Activated CD4-positive, alpha-beta T cell treated with anti-CD3 and anti-CD28 coated beads, Interleukin-2, amount 10 ng/mL, durations not matched to agents 7 days and 5 days (primary cell): ENCODE measurements at places on chromosomes 16 and 17.

DNA sequence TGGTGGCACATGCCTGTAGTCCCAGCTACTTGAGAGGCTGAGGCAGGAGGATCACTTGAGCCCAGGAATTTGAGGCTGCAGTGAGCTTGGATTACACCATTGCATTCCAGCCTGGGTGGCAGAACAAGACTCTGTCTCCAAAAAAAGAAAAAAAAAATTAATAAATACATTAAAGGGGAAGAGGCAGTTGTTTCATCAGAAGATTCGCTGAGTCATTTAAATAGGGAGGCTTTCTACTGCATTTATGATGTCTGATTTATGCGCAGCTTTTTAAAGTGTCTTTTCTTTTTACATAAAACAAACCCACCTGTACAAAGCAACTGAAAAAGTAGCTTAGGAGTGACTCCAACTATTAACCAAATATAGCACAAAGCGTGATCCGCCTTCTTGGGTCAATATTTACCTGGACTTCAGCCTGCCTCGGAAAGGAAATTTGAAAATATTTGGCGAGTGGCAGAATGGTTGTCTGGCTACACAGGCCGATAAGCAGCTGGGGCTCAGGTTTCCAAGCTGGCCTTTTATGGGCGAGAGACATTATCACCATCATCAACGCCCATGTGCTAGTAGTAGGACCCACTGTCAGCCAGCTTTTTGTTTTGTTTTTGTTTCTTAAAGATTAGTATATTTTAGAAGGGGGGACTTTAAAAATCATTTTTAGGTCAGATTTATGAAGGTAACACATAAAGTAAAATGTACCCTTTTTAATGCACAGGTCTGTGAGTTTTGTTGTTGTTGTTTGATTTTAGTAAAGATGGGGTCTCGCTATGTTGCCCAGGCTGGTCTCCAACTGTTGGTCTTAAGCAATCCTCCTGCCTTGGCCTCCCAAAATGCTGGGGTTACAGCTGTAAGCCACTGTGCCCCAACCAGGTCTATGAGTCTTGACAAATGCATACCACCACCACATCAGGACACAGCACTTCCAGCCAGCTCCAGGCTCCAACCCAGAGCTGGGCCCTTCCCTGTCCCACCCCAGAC is 42.5 kb upstream of the RASD1 start:
- DNase-seq: no peak

- DNase-seq: no peak
Measured at GRCh38 chr17:41492351-41492750, 2.6 kb upstream of the KRT36 start.

GRCh38 chr17:45950888-45951287 is 48.2 kb upstream of the STH start:
- DNase-seq: no peak

GRCh38 chr16:21071741-21072140 is 78.9 kb downstream of the DNAH3 start:
- DNase-seq: no peak

DNA sequence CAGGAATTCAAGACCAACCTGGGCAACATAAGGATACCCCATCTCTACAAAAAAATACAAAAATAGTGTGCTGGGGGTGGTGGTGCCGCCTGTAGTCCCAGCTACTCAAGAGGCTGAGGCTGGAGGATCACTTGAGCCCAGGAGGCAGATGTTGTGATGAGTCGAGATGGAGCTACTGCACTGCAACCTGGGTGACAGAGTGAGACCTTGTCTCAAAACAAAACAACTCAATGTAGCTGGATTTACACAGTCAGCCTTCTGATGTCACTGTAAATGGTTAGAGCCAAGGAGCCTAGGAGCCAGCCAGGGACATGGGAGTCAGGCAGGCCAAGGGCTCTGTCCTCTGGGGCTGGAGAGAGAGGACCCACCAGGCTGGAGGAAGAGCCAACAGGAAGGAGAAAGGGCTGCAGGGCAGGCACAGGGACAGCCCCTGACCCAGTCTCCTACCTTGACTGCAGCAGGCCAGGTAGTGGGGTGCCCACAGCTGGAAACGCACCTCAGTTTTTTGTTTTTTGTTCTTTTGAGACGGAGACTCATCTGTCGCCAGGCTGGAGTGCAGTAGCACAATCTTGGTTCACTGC is 8.4 kb downstream of the CDIPT start:
- no peak for DNase-seq
